Stimulated activated CD8-positive, alpha-beta memory T cell treated with anti-CD3 and anti-CD28 coated beads, Interleukin-7, amount 100 ng/mL, for 24 hours (primary cell): ENCODE measurements at places on chromosomes 5 and 9.
A peak's percentile ranks its signal among the peaks of the same experiment; 100 is the strongest.

- no peak for DNase-seq
These were observed 177.0 kb downstream of the DCP2 start for GRCh38 chr5:113153512-113154097.

GRCh38 chr5:83085106-83085505 is 7.8 kb downstream of the XRCC4 start:
- no peak for DNase-seq

GRCh38 chr5:116766470-116766947 is 191.9 kb upstream of the SEMA6A start:
- no peak for DNase-seq

DNA sequence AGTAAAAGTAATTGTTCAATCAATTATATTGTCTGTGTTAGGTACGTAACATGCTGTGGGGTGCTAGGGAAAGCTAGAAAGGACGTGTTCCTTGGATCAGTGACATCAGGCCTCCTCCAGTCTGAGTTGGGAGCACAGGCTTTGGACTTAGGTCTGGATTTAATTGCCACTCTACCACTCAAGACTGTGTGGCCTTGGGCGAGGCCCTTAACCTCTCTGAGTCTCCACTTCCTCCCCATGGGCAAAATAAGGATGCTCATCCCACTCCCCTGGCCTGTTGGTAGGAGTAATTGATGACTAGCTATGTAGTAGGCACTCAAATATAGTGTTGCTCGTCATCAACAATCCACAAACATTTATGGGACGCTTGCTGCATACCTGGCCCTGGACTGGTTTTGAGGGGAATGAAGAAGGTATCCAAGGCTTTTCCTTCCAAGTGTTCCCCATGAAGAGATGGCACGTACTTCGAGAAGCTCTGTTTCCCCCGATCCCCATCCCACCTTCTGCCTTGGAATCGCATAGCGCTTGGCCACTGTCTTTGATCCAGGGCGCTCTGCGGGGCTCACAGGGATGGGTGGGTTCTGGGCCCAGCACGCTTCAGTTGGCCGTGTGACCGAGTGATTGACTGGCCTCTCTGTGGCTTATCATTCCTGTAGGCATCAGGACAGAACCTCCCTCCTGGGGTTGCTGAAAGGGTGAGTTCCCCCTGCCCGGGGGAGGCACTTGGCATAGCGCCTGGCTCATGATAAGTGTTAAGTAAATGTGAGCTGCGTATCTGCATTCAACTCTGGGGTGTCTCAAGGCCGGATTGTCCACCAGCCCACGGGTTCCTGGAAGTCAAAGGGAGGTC is 8.1 kb downstream of the FGF18 start:
- no peak for DNase-seq

GRCh38 chr9:123300554-123300953 is 32.2 kb upstream of the STRBP start:
- DNase-seq = no peak

- DNase-seq = no peak
These were observed 56.6 kb downstream of the SLC36A1 start for GRCh38 chr5:151504006-151504405.

GRCh38 chr9:131402073-131402472 is 8.2 kb downstream of the PRRC2B start:
- DNase-seq = no peak

DNA sequence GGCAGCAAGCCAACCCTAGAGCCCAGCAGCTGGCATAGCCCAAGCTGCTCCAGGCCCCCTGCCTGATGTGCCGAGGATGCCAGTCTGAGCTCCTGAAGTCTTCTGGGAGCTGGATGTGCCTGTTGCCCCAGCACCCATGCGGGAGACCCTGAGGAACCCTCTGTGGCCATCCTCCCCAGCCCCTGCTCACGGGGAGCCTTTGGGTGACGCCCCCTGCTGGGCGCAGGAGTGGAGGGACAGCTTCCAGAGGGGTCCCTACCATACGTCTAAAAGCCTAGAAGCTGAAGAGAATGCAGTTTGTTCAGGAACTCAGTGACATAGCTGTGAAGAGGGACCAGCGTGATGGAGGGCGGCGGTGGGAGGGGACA is 33.1 kb upstream of the MVB12B start:
- DNase-seq = no peak

DNA sequence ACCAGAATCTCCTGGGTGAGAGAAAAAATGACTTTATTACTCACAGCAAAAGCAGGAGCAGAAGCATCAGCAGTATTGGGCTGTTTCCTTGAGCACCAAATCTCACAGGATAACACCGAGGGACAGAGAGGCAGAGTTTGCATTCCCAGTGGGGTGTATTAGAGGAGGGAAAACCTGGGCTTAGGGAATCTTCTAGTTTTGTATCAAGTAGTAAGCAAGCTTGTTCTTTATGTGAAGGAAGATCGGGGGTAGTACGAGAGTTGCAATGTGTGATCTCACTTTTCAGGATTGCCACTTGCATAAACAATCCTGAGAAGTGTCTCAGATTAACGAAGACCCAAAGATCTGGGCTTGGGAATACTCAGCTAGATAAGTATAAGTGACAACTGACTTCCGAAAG is 1163.0 kb downstream of the TAF11L14 start:
- DNase-seq = no peak

- no peak for DNase-seq
These were observed 17.7 kb downstream of the MLLT3 start for GRCh38 chr9:20604562-20604961.

GRCh38 chr5:64507264-64507605 is 1.4 kb downstream of the RGS7BP start:
- no peak for DNase-seq

DNA sequence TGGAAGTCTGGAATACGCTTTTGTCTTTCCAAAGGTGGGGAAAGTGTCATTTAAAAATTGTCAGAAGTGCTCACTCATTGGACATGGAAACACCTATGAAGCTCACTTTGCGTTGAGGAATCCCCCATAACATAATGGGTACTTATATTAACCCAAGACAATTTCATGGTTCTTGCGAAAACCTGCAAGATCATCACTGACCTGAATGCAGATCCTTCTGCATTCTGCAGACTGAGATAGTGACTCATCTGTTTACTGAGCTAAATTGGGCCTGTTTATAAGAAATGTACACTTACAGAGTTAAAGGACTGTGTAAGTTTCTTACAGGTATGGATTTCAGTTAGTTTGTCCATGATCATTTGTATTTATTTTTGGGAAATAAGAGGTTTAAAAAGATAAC is 153.0 kb downstream of the HMHB1 start:
- DNase-seq = no peak

- DNase-seq = no peak
These were observed 354.3 kb downstream of the KIF4B start for GRCh38 chr5:155367841-155368240.

DNA sequence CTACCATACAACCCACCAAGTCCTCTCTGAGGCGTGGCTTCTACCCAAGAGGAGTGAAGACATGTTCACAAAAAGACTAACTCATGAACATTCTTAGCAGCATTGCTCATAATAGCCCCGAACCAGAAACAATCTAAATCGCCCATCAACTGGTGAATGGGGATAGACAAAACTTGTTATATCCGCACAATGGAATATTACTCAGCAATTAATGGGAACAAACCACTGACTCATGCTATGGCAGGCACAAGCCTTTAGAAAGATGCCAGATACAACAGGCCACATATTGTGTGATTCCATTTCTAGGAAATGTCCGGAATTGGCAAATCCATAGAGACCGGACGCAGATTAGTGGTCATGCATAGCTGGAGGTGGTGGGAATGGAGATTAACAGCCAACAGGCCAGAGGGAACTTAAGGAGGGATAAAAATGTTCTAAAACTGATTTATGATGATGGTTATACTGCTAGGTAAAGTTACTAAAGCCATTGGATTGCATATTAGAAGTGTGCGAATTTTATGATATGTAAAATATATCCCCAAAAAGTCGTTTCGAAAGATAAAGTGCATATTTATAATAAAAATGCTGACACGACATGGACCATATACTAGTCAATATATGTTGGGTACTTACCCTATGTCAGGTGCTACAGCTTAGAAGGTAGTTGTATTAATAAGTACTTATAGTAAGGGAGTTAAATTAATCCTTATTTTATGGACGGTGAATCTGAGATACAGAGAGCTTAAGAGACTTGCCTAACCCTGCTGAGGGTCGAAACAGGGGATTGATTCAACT is 55.4 kb downstream of the LHX2 start:
- DNase-seq = no peak

GRCh38 chr5:125294844-125295243 is 548.4 kb upstream of the ZNF608 start:
- DNase-seq = no peak

- no peak for DNase-seq
These were observed 140.0 kb downstream of the EPB41L4A start for GRCh38 chr5:112279082-112279481.

GRCh38 chr5:138482638-138483037 is 17.4 kb downstream of the EGR1 start:
- DNase-seq = no peak

GRCh38 chr9:99809586-99810319 is 11.9 kb upstream of the NR4A3 start:
- DNase-seq = no peak

- no peak for DNase-seq
These were observed 628 bp downstream of the ATOSB start for GRCh38 chr9:35114840-35115628.

- DNase-seq = no peak
These were observed 620.9 kb upstream of the PTPRD start for GRCh38 chr9:11233696-11234095.

DNA sequence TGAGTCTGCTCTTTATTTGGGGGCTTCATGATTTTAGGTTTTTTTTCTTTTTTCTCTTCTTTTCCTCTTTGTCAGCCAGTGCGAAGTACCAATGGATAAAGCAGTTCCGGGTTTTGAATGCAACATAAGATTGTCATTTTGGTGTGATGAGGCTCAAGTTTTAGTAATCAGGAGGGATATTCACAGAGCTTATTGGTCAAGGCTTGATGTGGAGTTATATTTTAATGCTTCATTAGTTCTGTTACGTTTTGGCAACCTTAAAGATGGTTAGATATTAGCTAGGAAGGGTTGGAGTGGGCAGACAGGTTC is 1.4 kb downstream of the PIK3R1 start:
- DNase-seq = no peak

GRCh38 chr5:39891376-39891775 is 466.6 kb upstream of the DAB2 start:
- no peak for DNase-seq

DNA sequence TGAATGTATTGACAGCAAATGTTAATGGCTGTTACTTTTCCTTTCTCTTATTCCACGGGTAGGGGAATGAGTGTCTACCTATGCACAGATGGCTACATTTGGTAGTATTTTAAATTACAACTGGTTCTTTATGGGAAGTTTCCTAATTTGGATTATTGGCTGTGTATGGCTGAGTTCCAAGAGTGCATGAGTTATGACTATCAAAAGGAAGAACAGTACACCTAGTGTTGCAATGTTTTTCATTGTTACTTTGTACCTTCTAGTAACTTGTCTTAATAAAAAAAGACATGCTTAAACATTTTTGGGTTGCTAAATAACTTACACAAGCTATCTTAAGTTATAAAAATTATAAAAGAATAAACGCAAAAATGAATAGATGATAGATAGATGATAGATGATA is 35.8 kb upstream of the MAMDC2 start:
- DNase-seq = no peak

DNA sequence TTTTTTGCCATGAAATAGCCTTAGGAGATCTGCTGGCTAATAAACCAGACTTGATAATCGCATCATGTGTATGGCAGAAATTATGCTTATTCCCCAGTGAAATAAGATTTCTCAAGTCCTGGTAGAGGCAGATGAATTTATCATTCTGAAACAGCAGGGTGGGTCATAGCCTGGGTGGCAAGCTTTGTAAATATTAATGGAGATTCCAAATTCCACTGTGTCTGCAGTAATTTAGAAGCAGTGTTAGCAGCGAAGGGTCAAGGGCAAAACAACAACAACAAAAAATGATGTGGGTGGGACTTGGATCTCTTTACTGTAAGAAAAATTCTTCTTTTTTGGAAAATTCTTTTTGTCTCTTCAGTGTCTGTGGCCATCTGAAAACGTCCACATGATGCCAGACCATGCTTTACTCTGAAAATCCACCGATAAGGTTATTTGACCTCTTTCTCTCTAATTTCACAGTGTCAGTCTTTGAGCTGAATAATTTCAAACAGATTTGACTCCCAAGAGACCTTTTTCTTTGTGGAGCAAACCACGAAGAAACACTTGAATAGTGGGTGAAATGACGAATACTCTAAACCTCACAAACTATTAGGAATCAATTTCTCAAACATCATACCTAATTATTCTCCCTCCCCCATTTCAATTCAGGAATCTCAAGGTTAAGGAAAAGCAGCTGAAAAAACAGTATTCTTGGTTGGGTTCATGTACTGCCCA is 106.0 kb upstream of the RPS23 start:
- DNase-seq = no peak

- no peak for DNase-seq
These were observed 23.1 kb downstream of the WDR36 start for GRCh38 chr5:111115229-111115628.

- peak; percentile 65 for DNase-seq
These were observed 16.1 kb downstream of the GBGT1 start for GRCh38 chr9:133147412-133148198.

DNA sequence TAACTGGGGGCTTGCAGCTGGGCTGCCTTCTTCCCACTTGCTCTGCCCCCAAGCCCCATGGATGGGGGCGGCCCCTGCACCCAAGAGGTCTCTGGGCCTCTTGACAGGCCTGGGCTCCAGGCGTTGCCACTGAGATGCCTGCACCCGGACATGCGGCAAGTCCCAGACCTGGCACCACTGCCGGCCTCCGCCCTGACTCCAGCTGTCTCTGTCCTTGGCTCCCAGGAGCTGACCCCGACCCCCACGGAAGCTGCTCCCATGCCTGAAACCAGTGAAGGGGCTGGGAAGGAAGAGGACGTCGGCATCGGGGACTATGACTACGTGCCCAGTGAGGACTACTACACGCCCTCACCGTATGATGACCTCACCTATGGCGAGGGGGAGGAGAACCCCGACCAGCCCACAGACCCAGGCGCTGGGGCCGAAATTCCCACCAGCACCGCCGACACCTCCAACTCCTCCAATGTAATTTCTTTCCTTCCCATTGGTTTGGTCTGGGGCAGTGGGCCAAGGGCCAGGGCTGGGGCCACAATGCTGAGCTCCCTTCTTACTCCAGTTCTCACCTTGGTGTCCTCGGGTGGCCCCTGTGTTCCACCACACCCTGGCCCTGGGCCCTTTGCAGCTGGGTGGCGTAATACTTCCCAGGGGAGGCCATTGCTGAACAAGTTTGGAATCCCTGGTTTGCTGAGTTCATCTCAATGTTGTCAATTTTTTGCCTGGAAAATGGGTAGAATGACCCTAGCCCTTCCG is 88.6 kb downstream of the COL5A1 start:
- DNase-seq = no peak

DNA sequence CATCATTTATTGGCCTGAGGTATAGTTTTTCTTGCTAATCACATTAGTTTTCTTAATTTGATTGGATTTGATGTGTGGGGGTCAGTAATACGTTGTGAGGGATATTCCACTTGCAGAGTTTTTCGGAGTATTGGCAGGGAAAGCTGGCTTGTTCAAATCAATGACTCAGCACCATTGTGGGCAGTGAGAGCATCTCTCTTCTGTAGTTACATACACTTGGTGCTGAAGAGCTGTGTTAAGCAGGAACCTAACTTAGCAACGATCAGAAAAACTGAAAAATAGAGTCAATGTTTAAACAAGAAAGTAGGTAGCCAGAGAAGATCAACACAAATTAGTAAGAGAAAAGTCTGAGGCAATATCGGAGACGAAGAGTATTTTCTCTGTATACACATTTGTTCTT is 344.6 kb upstream of the EDIL3 start:
- DNase-seq = no peak
